ENCODE measurements at places on chromosomes 16 and 17.

GRCh38 chr16:87963400-87963799 is 12.2 kb downstream of the BANP start:
- peak; percentile 45 for DNase-seq

- DNase-seq, result no peak
Observed at GRCh38 chr16:88627531-88628411, 10.6 kb upstream of the IL17C start.

GRCh38 chr16:88719267-88719932 is 13.1 kb downstream of the CTU2 start:
- no peak for DNase-seq

DNA sequence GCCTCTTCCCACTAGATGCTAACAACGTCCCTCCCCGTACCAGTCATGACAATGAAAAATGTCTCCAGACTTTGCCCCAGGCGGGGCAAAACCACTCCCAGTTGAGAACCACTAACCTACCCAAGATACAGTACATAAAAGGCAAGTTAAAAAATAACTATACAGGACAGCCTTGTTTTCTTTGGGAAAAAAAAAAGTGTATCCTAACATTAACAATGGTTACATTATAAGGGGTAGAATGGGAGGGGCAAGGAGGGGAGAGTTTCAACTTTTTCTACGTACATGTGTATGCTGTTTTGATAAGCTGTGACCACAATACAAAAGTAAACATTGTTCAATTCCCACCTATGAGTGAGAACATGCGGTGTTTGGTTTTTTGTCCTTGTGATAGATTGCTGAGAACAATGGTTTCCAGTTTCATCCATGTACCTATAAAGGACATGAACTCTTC is 94.9 kb downstream of the TOX3 start:
- DNase-seq, result no peak

DNA sequence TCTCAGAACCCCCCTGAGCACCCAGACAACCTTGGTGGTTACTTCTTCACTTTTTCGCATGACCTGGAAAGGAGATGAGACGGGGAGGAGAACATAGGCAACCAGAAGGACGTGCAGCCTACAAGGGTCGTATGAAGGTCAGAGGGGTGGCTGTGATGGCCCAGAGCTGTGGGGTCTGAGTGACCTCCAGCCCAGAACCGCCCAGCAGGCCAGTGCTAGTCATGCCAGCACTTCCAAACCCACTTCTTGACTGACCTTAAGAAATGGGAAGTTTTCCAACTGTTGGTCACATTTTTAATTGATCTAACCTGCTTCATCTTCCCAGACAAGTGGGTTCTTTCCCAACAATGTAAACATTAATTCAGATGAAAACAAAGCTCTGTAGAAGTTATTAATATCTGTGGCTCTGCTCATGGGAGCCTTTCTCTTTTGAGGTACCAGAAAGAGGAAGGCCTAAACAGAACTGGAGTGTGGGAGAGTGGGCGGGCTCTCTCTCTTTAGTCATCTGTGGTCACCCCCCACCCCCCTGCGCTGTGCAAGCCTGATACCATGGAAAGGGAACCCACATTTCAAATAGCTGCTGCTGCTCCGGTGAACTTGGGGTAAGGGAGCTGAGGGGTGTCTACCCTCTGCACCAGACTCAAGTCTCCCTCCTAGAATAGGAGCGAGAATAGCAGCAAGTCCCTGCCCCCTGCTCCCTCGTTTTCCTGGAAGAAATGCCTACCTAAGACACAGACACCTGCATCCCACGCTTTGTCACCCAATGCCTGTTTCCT is 101.6 kb downstream of the RAB11FIP4 start:
- DNase-seq, result no peak

DNA sequence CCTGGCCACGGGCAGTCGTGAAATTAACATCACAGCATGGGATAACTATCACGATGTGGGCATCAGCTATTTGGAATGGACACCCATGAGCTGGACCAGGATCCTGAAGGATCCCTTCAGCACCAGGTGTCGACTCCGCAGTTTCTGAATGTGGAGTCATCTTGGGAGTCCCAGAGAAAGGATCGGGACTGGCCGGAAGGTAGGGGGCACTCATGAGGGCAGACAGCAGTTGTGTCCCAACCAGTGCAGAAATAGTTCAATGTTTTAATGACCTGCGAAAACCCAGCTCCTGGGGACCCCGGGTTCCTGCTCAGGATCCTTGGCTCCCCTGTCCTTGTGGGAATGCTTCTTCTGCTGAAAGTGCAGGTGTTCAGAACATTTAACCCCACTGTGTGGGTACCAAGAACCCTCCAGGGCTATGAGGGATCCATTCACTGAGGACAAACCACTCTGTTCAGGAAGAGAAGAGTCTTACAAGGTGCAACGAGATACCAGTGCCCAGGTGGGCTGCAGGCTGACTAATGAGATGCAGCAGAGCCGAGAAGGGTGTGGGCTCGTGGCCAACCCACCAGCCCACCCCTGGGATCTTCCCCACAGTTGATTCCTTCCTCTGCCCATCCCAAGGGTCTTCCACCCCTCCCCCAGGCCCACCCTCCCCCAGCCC is 154.8 kb downstream of the SALL1 start:
- no peak for DNase-seq

DNA sequence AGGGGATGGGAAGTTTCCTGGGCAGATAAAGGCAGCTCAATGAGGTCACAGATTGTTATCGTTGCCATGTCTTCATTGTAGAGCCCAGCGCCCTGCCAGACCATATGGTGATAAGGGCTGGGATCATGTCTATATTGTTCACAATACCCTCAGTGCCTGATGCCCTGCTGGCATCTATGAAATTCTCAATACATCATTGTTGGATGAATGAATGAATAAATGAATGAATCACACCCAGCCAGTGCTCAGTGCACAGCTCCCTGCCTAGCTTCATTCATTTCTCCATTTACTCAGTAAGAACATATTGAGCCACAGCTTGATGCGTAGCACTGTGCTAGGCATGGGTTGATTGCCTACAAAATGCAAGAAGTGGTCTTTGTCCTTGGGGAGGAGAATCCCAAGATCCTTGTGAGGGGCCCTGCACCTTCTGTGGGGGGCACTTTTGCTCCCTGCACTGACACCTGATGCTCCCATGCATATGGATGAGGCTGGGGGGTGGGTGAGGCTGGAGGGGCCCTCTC is 29.7 kb downstream of the MRC2 start:
- DNase-seq, result no peak

- DNase-seq, result no peak
Observed at GRCh38 chr17:82786427-82786826, 34.6 kb downstream of the TBCD start.

DNA sequence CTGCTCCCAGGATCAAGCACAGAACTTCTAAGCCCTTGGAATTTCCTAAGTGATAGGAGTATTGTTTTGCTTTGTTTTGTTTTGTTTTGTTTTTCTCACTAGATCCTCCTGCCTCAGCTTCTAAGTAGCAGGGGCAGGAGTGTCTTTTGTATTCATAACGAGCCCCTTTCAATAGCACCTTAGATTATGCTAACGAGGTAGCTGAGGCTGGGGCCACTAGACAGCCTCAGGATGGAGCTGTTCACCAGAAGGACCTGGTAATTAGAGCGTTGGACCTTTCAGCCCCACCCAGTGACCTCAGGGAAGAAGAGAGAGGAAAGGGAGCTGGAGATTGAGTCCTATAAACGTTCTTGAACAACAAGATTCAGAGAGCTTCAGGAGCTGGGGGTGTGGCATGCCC is 43.6 kb downstream of the IKZF3 start:
- no peak for DNase-seq

GRCh38 chr17:55300479-55301290 is 35.9 kb downstream of the HLF start:
- DNase-seq, result no peak

DNA sequence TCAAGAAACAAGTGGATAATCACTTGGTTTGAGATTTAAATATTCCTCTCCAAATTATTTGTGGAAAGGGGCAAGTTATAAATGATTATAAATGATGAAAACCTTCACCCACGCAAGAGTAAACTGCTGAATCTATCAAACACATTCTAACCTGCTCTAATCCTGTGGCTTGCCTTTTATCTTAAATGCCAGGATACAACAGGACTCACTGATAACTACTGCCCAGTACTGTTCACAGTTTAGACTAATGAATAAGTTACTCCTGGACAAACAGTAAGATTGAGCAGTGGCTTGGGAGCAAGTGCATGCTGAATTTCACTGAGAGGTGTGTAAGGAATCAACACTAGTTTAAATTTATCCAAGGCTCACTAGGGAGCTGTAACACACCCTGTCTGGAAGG is 31.1 kb downstream of the IGF2BP1 start:
- DNase-seq, result no peak

DNA sequence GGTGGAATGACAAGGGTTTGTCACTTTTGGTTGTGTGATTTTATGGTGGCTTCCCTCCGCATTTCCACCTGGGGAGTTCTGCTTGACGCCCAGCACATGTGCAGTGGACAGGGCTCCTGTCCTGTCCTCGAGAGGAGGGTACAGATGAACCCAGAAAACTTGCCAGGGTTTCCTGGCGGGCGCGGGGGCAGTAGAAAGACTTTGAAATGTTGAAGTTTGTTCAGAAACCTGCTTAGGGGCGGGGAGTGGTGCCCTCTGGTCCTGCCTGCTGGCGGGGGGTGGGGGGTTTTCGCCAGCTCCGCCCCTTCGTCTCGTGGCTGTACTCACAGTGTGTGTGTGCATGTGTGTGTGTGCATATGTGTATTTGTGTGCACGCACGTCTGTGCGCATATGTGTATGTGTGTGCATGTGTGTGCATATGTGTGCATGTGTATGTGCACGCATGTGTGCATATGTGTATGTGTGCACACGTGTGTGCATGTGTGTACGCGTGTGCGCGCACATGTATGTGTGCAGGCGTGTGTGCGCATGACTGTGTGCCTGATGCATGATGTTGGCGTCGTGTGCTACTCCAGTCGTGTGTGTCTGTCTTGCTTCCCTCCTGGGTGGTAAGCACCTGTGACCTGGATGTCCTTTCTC is 6.8 kb downstream of the FN3KRP start:
- no peak for DNase-seq

DNA sequence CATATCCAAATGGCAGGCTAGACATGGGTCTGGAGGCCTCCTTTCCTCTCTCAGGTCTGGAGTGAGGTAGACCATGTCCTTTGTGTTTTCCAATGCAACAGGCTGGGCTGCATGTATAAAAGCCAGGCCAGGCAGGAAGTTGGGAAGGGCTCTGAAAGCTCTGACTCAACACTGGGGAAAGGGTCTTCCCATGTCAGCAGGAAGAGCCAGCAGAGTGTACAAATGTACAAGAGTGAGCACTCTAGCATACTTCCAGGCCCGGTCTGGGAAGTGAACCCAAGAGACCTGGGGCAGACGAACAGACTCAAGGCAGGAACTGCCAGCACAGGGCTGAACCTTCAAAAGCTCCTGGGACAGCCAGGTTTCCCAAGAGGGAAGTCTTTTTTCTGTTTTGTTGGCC is 7.0 kb downstream of the ATPAF2 start:
- DNase-seq, result no peak

DNA sequence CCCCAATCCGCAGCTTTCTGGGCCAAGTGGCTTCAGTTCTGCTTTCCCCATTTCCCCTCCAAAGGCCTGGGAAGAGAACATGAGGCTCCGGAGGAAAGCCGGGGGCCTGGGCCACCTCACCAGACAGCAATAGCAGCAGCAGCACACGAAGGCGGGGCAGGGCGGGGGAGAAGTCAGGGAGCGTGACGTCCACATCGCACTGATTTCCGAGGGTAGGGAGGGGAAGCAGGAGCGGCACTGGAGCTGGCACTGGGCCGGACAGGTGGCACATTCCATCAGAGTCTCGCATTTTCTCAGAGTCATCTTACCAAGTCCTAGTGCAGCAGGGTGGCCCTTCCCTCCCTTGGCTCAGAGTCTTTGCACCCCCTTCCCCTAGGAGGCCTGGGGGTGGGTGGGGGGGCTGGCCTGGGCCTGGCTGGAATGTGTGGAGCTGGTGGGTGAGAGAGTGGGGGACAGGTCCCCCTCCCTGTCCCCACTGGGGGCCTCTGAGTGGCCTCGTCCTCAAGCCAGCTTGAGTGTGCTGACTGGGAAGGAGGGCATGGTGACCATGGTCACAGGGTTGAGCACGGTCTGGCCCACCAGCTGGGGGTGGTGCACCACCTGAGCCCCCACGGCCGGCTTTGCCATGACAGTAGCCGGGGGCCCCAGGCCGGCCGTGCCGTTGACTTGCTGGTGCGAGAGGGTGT is 14.3 kb downstream of the MNT start:
- DNase-seq, result no peak

- DNase-seq, result no peak
Observed at GRCh38 chr17:51150932-51151331, 2.4 kb upstream of the NME1 start.

- no peak for DNase-seq
Observed at GRCh38 chr16:69003500-69003899, 102.0 kb upstream of the HAS3 start.

DNA sequence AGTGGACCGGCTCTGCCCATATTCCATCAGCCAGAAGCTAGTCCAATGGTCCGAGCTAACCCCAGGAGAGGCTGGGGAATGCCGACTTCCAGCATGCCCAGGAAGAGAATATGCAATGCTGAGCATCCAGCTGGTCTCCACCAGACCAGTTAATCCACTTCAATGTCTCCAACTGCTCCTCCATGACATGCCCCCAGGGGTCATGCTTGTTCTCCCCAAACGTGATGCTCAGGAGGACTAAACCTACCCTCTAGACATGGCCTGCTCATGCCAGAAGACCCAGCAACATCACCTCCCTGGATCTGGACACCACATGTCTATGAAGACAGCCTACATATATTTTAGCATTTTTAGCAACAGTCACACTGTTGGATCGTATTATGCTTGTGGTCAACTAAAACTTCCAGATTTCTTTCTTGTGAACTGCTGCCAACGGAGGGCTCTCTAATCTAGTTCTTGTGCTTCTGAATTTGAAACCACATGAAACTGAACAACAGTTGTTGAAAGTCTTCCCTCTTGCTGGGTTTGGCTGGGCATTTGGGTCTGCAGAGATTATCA is 245.1 kb downstream of the SOX9 start:
- no peak for DNase-seq

GRCh38 chr16:81237282-81237681 is 1.2 kb upstream of the BCO1 start:
- no peak for DNase-seq

- no peak for DNase-seq
Observed at GRCh38 chr17:75536366-75536765, 10.9 kb downstream of the LLGL2 start.

- DNase-seq, result no peak
Observed at GRCh38 chr16:82197540-82198240, 27.7 kb upstream of the MPHOSPH6 start.

DNA sequence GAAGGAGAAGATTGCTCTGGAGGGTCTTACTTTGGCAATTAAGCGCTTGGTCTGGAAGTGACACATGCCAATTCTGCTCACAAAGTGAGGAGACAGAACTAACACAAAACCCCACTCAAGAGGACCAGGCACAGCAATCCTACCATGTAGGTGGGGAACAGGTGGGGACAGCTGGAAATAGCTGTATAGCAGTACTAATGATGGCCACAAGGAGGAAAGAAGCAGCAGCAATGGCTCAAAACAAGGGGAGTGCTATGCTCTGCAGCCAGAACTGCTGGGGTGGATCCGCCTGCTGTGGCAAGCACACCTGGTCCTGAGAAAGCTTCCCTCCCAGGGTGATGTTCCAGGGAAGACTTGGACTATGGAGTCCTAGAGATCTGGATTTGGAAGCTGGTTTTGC is 17.0 kb upstream of the TMEM132E start:
- DNase-seq, result no peak

GRCh38 chr16:69294051-69294450 is 17.1 kb upstream of the VPS4A start:
- no peak for DNase-seq

Data from stimulated activated CD4-positive, alpha-beta T cell treated with anti-CD3 and anti-CD28 coated beads, TNF-alpha, amount 100 ng/mL, for 1 hour (primary cell).